ENCODE measurements at places on chromosomes 2 and 18. TPM values are rescaled to one million over a fixed set of nuclear protein-coding genes. Genes with fewer than 3 reads are reported as not detected.

Gene DRC1
- 5.6 TPM for total RNA-seq

Gene DPYSL5
- total RNA-seq = 128 TPM

- DNase-seq = no peak
These were observed 29.4 kb downstream of the CERKL start for GRCh38 chr2:181627545-181627944.

- no peak for DNase-seq
These were observed 37.5 kb downstream of the TTC39C start for GRCh38 chr18:24052053-24052452.

DNA sequence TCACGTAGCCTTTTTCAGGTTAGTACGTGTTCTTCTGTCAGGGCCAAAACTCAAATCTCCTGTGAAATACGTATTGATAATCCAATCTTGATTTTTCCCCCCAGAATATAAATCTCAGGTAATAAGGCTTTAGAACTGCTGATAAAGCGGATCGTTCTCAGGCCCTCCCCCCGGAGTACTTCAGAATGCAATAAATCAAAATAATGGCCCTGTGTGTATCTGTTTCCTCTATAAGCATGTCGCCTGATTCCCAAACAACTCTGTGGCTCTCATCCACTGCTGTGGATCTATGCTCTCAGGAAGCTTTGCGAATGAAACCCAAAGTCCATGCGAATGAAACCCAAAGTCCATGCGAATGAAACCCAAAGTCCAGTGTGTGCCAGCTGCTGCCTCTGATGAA, 49.4 kb downstream of the IMPA2 start:
- no peak for DNase-seq

GRCh38 chr2:41737888-41738287, 309.9 kb upstream of the PKDCC start:
- DNase-seq = no peak

DNA sequence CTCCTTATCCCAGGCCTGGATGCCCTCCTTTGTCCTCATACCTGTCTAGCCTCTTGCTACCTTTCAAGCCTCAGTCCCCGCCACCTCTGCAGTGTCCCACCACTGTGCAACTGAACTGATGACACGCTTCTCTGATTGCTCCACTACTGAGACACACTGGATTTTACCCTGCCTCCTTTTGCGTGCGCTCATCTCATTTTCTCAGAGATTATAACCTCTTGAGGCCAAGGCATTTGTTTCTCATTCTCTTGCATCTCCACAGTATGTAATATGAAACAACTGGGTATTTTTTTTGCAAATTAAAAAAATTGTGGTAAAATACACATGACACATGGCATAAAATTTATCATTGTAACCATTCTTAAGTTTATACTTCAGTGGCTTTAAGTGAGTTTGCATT, 95.4 kb downstream of the PRKCE start:
- no peak for DNase-seq

- no peak for DNase-seq
These were observed 6.7 kb downstream of the GYPC start for GRCh38 chr2:126662621-126663020.

All from occipital lobe (tissue), 3 donors.